H54 (cell line): ENCODE measurements at places on chromosomes 6 and 20.

- no peak for DNase-seq
These were observed 181.3 kb upstream of the KCNQ5 start for GRCh38 chr6:72440611-72441010.

- no peak for DNase-seq
These were observed 76.0 kb downstream of the C6orf52 start for GRCh38 chr6:10618409-10618808.

- DNase-seq = no peak
These were observed 31.8 kb downstream of the GLP1R start for GRCh38 chr6:39080246-39080875.

DNA sequence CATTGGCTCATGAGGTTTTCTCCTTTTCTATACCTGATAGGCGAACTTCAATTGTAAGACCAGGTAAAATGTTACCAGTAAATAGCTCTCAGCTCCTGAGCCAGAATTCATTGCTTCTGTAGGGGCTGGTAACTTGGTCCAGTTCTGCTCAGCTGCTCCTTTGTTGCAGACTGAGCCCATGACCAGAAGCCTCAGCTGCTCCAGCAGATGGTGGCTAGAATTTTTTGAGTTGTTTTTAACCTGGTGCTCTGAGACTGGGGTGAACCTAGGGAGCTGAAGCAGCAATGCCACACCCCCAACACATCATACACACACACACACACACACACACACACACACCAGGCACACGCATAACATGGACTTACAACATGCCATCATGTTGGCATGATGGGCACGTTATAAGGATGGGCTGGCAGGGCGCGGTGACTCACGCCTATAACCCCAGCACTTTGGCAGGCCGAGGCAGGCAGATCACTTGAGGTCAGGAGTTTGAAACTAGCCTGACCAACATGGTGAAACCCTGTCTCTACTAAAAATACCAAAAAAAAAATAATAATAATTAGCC is 103.1 kb downstream of the QRSL1 start:
- no peak for DNase-seq

DNA sequence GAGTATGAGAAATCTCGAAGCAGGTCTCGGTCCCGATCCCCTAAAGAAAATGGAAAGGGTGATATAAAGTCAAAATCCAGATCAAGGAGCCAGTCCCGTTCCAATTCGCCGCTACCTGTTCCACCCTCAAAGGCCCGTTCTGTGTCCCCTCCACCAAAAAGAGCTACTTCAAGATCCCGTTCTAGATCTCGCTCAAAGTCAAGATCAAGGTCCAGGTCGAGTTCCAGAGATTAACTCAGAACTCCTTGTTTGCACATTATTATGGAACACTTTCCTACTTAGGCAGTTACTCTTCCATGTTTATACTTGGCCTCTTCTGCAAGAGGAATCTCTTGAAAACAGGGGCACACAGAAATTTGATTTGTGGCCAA is 3.1 kb downstream of the SRSF6 start:
- DNase-seq = no peak

DNA sequence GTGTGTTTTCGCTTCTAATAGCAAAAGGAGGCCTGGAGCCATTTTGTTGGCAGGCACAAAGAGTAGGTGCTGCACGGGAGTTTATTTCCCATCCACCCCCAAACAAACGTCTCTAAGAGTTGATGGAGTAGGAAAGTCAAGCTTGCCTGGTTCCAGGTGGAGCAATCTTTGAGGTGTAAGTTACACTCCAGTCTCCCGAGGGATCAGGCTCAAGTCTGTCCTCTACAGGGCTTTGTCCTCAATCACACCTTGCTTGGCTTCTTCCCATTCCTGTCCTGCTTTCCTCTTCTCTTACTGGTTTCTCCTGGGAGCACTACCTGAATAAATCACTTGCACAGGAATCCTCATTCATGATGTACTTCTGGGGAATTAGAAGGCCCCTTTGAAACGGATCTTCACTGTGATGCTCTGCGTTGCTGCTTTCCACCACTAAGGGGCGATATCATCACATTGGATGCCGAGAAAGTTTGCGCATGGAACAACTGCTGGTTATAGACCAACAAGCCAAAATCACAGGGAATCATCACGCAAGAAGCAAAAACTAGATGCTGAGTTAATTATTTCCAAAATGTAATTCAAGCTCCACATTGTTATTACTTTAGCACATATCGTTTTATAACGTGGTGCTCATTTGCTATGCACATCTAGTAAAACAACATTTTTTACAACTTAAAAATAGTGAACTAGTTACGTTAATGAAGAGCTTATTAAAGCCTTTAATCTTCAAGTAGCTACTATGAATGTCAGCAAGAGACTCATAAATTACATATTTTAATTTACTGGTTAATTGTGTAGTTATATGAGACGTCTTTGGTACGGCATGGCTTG is 156.8 kb downstream of the DNAH8 start:
- peak; percentile 31 for DNase-seq

DNA sequence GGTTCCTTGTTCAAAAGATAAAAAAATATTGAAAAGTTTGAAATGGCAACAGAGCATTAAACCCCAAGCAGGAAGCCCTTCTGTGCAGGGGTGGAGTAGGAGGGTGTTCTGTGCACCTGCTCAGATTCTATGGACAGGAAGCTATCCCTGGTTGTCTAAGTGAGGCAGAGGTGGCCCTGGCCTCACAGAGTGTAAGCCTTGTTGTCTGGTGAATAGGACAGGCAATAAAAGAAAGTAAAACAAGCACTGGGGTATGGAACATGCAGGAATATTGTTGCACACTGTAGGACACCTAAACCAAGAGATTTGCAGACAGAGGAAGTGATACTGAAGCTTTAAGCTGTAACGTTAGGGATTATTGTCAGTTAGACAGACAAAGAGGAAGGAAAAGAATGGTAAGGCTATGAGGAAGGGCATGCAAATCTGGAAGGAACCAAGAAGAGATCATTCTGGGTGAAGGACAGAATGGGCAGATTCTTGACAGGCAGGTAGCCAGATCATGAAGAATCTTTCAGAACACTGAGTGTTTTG is 66.8 kb downstream of the TBC1D7 start:
- no peak for DNase-seq

- peak; percentile 77 for DNase-seq
These were observed 19.8 kb upstream of the SCP2D1 start for GRCh38 chr20:18793625-18794427.

- DNase-seq = no peak
These were observed 26.1 kb upstream of the KLHL31 start for GRCh38 chr6:53691667-53692133.

DNA sequence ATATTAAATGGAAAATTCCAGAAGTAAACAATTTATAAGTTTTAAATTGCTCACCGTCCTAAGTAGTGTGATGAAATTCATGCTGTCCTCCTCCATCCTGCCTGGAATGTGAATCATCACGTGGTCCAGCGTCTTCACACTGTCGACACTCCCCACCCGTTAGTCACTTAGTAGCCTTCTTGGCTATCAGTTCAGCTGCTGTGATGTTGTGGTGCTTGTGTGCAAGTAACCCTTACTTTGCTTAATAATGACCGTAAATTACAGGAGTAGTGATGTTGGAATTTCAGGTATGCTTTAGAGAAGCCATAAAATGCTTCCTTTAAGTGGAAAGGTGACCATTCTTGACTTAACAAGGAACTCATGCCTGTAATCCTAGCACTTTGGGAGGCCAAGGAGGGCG is 25.2 kb downstream of the RIOK1 start:
- DNase-seq = no peak

GRCh38 chr20:50969912-50970311 is 11.3 kb downstream of the MOCS3 start:
- DNase-seq = no peak

DNA sequence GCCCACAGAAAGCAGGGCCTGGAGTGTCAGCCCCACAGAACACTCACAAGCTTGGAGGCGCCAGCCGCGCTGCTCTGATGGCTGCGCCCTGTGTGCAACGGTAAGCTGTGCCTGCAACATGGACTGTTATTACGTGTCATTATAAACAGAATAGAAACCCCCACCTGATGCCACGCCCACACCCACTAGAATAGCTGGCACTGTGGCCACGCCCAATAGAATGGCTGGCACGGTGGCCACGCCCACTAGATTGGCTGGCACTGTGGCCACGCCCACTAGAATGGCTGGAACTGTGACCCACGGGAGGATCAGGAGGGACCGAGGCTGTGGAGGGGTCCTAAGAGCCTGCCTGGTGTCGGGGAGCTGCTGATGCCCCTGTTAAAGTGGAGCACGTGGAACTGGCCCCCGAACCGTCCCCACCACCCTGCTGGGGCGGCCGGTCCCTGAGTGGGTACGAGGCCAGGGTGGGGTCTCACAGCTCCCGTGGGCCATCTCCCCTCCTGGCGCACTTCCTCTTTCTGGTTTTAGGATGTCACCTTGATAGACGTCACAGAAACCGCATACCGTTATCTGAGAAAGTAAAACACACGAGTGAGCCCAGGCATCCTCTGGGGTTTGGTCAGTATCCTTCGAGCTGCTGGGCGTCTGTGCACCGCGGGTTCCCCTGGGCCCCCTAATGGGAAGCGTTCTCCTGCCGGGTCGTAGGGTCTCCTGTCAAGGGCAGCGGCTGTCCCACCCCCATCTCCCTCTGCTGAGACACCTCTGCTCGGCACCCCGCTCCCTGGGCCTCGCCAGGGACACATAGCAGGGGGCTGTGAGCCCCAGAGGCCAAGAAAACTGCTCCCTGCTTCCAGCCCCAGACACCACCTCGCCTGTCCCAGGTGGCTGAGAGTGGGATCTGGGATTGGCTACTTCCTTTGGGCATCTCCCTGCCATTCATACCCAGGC is 25.4 kb downstream of the SLC17A9 start:
- peak; percentile 52 for DNase-seq

DNA sequence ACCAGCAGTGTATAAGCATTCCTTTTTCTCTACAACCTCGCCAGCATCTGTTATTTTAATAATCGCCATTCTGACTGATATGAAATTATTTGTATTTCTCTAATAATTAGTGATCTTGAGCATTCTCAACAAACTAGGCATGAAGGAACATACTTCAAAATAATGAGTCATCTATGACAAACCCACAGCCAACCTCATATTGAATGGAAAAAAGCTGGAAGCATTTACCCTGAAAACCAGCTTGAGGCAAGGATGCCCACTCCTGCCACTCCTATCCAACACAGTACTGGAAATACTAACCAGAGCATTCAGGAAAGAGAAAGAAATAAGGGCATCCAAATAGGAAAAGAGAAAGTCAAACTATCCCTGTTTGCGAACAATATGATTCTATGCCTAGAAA is 390.6 kb upstream of the ID4 start:
- DNase-seq = no peak

DNA sequence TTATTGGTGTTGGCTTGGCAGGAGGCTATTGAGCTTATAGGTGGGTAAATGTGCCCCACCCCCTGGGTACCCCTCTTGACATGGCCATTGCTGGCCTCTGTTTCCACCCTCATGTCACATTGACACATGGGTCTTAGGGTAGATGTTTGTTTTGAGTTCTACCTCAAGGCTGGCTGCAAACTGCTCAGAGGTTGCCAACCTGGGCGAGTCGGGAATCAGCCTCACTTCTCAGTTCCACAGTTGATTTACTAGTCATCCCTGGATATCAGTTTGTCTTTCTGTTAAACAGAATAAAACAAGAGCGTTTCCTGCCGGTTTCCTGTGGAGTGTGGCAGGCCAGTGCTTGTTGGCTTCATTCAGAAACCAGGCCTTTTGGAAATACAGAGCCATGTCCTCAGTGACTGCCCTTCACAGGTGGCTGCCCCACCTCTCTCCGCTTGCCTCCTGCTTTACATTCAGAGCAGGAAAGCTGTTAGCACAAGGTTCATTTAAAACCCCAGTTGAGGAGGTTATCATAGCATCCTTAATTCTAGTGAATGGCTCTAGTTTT is 105.6 kb downstream of the TCP11 start:
- DNase-seq = no peak

DNA sequence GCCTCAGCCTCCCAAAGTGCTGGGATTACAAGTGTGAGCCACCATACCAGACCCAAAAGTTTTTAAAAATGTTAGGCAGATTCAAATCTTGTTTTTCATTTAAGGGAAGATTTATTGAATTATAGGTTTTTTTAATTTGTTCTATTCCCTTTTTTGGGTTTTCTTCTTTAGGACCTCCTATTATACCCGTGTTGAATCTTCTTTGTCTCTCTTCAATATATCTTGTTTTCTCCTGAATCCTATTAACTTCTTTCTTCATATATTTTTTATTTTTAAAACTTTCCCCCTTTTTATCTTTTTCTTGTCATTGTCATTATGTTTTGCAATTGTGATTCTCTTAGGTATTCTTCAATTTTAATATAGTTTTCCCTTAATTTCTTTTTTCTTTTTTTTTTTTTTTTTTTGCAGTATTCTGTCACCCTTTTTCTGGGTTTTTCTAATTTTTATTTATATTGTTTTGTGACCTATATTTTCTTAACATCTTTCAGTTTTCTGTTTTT is 45.9 kb upstream of the NOP56 start:
- no peak for DNase-seq

- DNase-seq = peak; percentile 47
These were observed 91.3 kb upstream of the SHLD1 start for GRCh38 chr20:5658912-5659345.

- DNase-seq = no peak
These were observed 101.1 kb downstream of the DOK5 start for GRCh38 chr20:54576518-54576917.

GRCh38 chr20:35238170-35238569 is 11.7 kb downstream of the MMP24 start:
- no peak for DNase-seq

DNA sequence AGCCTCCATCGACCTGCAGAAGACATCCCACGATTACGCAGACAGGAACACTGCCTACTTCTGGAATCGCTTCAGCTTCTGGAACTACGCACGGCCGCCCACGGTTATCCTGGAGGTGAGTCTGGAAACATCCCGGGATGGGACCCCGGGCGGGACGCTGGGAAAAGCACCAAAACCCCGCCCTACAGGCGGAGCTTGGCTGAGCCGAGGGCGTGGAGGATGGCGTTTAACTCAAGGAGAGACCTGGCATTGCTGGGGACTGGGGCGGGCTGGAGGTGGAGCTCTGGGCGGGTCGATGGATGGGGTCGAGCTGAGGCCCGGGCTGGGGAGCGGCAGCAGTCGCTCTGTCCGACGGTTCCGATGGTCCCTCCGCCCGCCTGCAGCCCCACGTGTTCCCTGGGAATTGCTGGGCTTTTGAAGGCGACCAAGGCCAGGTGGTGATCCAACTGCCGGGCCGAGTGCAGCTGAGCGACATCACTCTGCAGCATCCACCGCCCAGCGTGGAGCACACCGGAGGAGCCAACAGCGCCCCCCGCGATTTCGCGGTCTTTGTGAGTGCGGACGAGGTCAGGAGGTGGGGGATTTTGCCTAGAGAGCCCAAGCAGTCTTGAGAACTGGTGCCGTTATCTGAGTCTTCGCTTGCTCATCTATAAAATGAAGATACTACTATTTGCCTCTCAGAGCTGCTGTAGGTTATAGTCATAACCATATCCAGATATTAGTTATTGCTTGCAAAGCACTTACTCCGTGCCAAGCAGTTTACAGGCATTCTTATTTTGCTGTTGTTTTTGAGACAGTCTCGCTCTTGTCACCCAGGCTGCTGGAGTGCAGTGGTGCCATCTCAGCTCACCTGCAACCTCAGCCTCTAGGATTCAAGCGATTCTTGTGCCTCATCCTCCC is 3.8 kb downstream of the SPAG4 start:
- DNase-seq = no peak
